ENCODE measurements at places on chromosomes 7 and 10. TPM values are rescaled to one million over a fixed set of nuclear protein-coding genes. Genes with fewer than 3 reads are reported as not detected.

Gene SPDYE8
- polyA plus RNA-seq = not detected

GRCh38 chr10:116775488-116776400 is 33.4 kb upstream of the HSPA12A start:
- no peak for DNase-seq
- no peak overlapping the region for H3K27ac ChIP-seq
- no peak overlapping the region for H3K4me3 ChIP-seq
- H3K36me3 ChIP-seq = no peaks in the 10 kb centered on the region
- H3K27me3 ChIP-seq = peaks cover 3% of the 10 kb centered on the region

DNA sequence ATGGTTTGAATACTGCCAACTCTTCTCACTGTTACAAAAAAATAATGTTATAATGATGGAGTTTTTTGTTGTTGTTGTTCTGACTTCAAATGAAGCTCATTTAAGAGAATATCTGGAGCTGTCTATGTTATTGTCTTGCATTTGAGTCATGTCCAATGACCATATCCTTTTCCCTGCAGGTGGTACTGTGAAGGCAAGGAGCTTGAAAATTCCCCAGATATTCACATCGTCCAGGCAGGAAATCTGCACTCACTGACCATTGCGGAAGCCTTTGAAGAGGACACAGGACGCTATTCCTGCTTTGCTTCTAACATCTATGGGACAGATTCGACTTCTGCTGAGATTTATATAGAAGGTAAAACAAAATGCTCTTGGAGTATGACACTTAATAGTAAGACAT is 33.5 kb downstream of the MYPN start:
- no peak for DNase-seq
- peaks cover 63% of the 10 kb centered on the region for H3K4me1 ChIP-seq
- no peaks in the 10 kb centered on the region for H3K36me3 ChIP-seq
- H3K27ac ChIP-seq = peak overlapping the region; percentile 85
- H3K27me3 ChIP-seq = no peaks in the 10 kb centered on the region

GRCh38 chr10:104642658-104643302 is 1.7 kb downstream of the SORCS3 start:
- peaks cover 70% of the 10 kb centered on the region for H3K27me3 ChIP-seq
- H3K27ac ChIP-seq = no peak overlapping the region
- no peaks in the 10 kb centered on the region for H3K36me3 ChIP-seq
- no peak for DNase-seq
- no peaks in the 10 kb centered on the region for H3K4me1 ChIP-seq

GRCh38 chr10:132891368-132891767 is 51.0 kb downstream of the CFAP46 start:
- H3K27me3 ChIP-seq = peaks cover 23% of the 10 kb centered on the region
- no peak for DNase-seq
- no peak overlapping the region for H3K27ac ChIP-seq
- no peaks in the 10 kb centered on the region for H3K36me3 ChIP-seq
- H3K4me3 ChIP-seq = no peak overlapping the region
- no peaks in the 10 kb centered on the region for H3K4me1 ChIP-seq

DNA sequence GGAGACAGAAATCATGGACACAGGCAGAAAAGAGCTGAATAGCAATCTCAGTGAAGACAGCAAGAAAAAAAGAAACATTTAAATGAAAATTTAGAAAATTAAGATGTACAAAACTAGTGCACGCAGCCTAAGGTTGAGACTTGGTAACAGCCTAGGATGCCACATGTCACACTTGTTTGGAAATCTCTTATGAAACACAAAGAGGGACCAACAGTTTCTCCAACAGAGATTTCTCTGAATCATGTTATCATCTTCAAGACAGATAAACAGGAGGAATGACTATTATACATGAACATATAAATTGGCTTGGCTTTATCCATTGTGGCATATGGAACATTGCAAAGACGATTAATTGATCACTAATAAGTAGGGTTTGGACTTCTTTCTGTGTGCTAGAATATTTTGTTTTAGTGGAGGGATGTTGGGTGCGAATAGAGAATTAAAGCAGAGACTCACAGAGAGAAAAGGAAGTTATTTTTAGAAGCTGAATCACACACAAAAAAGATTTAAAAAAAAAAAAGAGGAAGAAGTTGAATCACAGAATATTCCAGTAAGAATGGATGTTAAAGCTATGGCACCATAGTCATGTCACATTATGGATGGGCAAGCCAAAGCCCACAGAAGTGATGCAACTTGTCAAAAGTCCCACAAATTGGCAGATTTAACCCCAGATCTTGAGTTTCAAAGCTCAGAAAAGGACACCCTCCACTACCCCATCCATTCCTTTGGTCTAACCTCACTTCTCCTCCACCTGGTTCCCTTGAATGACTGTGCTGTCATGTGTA is 91.6 kb downstream of the MYOF start:
- no peak for DNase-seq
- H3K4me1 ChIP-seq = no peaks in the 10 kb centered on the region
- H3K27me3 ChIP-seq = no peaks in the 10 kb centered on the region
- H3K4me3 ChIP-seq = no peak overlapping the region

DNA sequence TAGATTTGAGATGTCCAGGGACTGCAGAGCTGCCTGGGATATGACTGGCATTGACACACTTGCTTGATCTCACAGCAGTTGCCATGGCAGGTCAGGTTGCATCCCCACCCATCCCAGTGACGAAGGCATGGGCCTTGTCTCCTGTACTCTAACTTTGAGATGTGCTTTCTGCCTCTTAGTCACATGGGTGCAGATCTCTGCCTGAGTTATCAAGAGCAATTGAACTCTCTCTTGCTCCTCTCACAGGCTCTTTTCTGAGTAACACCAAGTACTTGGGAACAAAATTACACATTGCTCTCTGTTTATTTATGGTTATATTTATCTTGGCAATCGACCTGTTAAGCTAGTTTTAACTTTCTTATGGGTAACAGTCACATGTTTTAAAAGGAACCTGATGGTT is 237.3 kb downstream of the NSUN6 start:
- DNase-seq = no peak
- no peak overlapping the region for H3K4me3 ChIP-seq
- H3K27ac ChIP-seq = no peak overlapping the region
- H3K27me3 ChIP-seq = no peaks in the 10 kb centered on the region

- H3K4me3 ChIP-seq = no peak overlapping the region
- DNase-seq = no peak
- H3K4me1 ChIP-seq = no peaks in the 10 kb centered on the region
- no peaks in the 10 kb centered on the region for H3K27me3 ChIP-seq
- H3K27ac ChIP-seq = no peak overlapping the region
These were observed 107.0 kb downstream of the ADARB2 start for GRCh38 chr10:1630304-1630703.

Gene PRKAR2B
- 3.5 TPM for polyA plus RNA-seq

Gene AGR3
- not detected for polyA plus RNA-seq

DNA sequence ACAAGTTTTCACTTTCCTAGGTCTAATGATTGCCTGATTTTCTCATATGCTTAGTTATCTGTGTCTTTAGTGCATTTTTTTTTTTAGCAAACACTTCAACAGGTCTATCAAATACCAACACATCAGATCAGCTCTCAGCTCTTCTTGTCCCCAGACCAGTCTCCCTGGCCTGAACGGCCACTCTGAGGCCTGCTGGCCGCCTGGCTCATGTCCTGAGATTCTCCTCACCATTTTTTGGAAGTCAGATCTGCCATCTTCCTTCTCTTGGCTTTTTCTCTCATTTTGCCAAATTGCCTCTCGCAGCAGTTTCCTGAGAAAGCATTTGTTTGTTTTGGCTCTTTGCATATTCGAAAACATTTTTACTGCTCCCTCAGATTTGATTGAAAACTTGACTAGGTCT is 29.3 kb downstream of the PPP2R2D start:
- no peak for DNase-seq
- no peak overlapping the region for H3K4me3 ChIP-seq
- H3K36me3 ChIP-seq = peaks cover 4% of the 10 kb centered on the region
- H3K27me3 ChIP-seq = no peaks in the 10 kb centered on the region
- H3K4me1 ChIP-seq = peaks cover 46% of the 10 kb centered on the region

GRCh38 chr7:111785076-111785475 is 222.8 kb upstream of the IMMP2L start:
- H3K27ac ChIP-seq = no peak overlapping the region
- DNase-seq = no peak
- H3K4me3 ChIP-seq = no peak overlapping the region

DNA sequence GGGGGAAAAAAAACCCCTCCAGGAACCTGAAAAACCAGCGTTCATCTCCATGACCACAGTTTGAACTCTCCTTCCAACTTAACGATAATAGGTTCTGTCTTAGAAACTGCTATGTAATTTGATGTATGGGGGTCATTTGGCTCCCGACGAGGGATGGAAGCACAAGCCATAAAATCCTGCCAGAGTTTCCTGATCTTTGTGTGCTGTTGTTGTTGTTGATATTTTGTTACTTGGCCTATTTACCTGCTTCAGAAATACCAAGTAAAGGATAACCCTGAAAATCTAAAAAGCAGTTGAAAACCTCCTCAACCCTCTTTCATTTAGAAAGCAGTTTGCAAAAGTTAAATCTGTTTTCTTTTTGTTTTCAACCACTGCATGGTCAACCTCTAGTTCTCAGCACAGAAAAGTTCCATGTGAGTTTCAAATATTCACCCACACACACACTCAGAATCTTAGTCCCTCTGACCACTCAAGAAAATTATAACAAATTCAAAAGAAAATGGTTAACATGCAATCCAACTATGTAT is 9.3 kb upstream of the HOXA2 start:
- peaks cover 34% of the 10 kb centered on the region for H3K4me1 ChIP-seq
- no peak for DNase-seq
- no peaks in the 10 kb centered on the region for H3K36me3 ChIP-seq
- H3K4me3 ChIP-seq = no peak overlapping the region
- no peaks in the 10 kb centered on the region for H3K27me3 ChIP-seq

DNA sequence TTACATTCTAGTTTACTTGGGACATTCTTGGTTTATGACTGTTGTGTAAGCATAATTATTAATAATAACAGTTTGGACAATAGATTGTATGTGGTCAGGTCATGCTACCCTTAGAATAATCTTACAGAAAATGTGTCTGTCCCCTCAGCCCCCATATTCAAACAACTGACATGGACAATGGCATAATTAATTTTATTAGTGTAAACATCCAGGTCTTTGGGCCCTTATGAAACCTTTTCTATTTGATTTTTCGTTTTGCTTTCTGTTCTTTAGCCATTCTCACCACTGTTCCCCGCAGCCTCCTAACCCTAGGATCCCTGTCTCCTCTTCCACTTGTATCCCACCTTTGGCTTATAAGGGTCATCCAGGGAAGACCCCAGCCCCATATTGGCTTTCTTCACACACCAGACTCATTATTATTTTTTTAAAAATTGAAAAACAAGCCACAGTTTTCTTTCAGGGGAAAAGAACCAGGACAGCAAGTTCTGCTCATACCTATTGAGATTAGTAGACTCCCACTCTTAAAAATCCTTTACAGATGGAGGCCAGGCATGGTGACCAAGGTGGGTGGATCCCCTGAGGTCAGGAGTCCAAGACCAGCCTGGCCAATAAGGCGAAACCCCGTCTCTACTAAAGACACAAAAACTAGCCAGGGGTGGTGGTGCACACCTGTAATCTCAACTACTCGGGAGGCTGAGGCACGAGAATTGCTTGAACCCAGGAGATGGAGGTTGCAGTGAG is 11.5 kb downstream of the VIM start:
- no peak overlapping the region for H3K27ac ChIP-seq
- no peaks in the 10 kb centered on the region for H3K36me3 ChIP-seq
- peaks cover 6% of the 10 kb centered on the region for H3K27me3 ChIP-seq
- DNase-seq = no peak
- H3K4me3 ChIP-seq = no peak overlapping the region

Gene CYP3A7
- polyA plus RNA-seq = not detected

Gene RADIL
- 0.65 TPM for polyA plus RNA-seq

Gene ANKRD61
- polyA plus RNA-seq = 0.75 TPM

- H3K27ac ChIP-seq = no peak overlapping the region
- H3K4me1 ChIP-seq = no peaks in the 10 kb centered on the region
- no peak for DNase-seq
- no peaks in the 10 kb centered on the region for H3K27me3 ChIP-seq
- H3K4me3 ChIP-seq = no peak overlapping the region
These were observed 14.6 kb downstream of the COL26A1 start for GRCh38 chr7:101377189-101377736.

Gene LRRC61
- polyA plus RNA-seq = 2.0 TPM

All from psoas muscle (tissue), 8 donors.